ENCODE measurements at places on chromosomes 7 and 10.
A peak's percentile ranks its signal among the peaks of the same experiment; 100 is the strongest.

- no peak for DNase-seq
Observed at GRCh38 chr10:108443636-108444035, 1279.1 kb upstream of the SORCS1 start.

DNA sequence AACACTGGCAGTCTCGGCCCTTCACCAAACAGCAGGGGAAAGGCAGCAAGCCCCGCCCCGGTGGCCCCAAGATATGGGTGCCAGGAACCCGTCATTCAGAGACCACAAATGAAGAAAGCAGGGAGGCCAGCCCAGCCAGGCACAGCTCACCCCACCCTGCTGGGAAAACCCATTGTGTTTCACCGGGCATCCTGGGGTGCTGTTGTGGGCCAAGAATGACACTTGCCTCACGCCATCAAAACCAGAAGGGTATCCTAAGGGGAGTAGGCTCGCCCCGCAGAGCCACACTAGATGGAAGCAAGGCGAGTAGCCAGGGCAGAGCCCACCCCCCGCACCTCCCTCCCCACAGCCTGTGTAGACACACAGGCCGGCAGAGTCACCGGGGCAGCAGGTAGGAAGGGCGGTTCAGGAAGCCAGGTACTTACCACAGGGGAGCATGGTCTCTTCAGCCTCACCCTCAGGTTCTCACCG is 72.5 kb upstream of the KCNMA1 start:
- DNase-seq = no peak

GRCh38 chr10:79299397-79300241 is 47.6 kb upstream of the PPIF start:
- DNase-seq = no peak

- DNase-seq = peak; percentile 12
Observed at GRCh38 chr10:121753726-121754476, 155.7 kb upstream of the FGFR2 start.

GRCh38 chr7:81845744-81846241 is 75.9 kb upstream of the HGF start:
- no peak for DNase-seq

GRCh38 chr10:43295436-43295835 is 28.6 kb upstream of the RASGEF1A start:
- DNase-seq = no peak

- DNase-seq = peak; percentile 8
Observed at GRCh38 chr7:42843205-42843800, 68.6 kb downstream of the C7orf25 start.

DNA sequence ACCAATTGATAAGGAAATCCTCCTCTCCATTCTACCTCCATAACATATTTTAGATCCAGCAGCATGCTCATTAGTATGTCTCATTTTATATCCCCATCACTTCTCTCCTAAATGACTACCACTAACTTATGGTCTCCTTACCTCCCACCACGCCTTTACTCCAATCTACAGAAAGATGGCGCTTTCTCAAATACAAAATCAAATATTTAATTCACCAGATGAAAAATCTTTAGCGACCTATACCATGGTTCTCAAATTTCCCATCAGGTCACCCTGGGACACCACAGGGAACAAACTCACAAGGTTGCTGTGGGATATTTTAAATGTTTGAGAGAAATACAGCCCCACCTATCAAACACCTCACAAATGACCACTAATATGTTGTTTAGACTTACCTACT is 27.0 kb upstream of the EBLN1 start:
- no peak for DNase-seq

GRCh38 chr7:86961686-86962085 is 97.8 kb downstream of the ELAPOR2 start:
- DNase-seq = no peak

DNA sequence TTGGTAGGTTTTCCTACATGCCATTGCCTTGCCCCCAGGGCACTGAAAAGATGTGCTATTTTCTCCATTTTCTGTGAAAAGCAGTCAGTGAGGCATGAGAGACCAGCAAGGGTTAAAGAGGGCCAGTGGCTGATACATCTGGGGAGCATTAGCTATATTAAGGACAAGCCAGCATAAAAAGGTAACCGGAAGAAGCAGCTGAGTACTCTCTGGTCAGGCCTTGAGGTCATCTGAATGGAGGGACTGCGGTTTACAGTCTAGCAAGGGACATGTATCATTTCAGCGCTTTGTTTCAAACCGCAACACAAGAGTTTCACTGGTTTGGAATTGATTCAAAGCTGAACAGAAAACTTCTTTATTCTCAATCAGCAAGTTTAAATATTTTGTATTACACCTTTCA is 120.4 kb downstream of the EPDR1 start:
- DNase-seq = no peak

DNA sequence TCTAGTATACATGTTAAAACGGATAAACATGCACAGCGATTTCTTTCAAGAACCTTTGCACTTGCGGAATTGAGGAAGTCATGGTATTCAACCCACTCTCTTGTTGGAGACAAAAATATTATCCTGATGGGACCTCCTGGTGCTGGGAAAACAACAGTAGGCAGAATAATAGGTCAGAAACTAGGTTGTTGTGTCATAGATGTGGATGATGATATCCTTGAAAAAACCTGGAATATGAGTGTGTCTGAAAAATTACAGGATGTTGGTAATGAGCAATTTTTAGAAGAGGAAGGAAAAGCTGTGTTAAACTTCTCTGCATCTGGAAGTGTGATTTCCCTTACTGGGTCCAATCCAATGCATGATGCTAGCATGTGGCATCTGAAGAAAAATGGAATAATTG is 6.9 kb downstream of the THNSL1 start:
- DNase-seq = no peak

DNA sequence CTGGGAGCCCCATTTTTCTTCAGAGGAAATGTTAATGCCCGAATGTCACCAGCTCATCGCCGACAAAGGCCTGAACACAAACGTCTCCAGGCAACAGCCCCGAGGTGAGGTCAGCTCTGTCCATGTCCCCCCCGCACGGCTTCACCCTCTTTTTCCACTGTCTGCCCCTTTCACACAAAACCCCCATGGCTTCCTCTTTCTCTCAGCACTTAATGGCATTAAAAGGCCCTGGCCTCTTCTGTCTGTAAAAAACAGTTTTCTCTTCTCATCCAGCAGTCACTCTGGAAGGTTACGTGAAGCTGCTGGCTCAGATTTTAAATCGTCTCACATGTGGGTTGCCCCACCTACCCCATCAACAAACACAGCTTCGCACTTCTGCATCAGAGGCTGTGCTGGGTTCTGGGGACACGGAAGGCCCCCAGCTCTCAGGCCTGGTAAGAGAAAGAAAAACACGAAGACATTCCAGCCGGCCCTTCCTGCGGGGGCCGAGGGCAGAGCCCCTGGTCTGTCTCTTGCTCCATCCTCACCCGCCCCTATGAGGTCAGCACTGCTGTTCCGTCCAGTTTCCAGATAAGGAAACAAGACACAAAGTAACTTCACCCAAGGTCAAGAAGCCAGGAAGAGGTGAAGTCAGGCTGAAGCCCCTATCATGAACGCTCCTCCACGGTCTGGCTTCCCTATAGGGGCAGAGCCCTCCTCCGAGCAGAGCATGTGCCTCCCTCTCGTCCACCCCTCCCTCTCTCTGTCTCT is 91.1 kb upstream of the PDGFA start:
- no peak for DNase-seq

- no peak for DNase-seq
Observed at GRCh38 chr10:124730790-124731189, 13.4 kb downstream of the FAM53B start.

- DNase-seq = no peak
Observed at GRCh38 chr10:128242641-128243040, 116.4 kb upstream of the MKI67 start.

- DNase-seq = no peak
Observed at GRCh38 chr10:121975295-121976086, 474 bp upstream of the NSMCE4A start.

GRCh38 chr7:54837168-54837567 is 78.2 kb upstream of the SEC61G start:
- no peak for DNase-seq

DNA sequence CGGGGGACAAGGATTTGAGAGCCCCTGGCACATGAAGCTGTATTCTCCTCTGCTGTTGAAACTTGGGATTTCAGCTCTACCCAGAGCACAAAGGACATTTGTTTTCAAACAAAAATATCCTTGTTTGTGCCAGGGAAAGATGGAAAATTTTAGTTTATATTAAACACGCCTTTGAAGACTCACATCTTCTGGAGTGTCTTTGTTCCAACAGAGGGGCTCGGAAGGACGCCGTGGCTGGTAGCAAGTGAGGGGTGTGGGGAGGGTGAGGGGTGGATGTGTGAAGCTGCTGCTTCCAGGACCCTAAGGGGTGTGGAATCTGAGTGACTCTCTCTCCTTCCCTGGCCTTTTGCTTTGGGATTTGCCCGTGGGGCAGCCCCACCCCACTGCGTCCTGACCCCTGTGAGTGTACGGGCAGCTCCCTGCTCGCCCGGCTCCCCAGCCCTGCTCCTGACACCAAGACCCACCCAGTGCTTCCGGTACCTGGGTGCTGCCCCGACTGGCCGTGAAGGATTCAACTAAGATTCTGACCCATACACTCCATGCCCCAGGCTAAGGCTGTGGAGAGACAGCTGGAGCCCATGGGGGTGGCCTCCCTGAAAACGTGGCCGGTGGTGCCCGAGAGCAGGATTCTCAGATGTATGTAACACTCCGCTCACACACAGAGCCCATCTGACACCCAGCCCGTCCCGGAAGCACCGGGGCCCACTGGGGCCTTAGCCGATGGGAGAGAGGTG is 59.6 kb downstream of the ZRANB1 start:
- no peak for DNase-seq

DNA sequence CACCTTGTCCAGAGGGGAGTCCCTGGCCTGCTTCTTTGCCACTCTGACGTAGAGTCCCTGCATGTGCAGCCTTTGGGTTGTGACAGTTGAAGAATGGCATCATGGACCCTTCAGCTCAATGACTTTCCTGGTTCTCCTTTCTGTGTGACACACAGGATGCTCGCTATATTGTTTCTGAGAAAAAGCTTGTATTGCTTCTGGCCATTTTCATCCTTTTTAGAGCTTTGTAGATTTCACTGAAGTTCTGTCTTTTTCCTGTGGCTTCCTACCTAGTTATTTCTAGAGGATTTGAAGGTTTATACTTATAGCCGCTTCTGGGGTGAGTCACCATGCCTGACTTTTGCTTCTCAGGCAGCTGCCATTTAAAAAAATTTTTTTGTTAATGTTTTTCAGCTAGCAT is 27.0 kb downstream of the SND1 start:
- no peak for DNase-seq

- DNase-seq = no peak
Observed at GRCh38 chr7:150910996-150911422, 58.7 kb downstream of the AOC1 start.

DNA sequence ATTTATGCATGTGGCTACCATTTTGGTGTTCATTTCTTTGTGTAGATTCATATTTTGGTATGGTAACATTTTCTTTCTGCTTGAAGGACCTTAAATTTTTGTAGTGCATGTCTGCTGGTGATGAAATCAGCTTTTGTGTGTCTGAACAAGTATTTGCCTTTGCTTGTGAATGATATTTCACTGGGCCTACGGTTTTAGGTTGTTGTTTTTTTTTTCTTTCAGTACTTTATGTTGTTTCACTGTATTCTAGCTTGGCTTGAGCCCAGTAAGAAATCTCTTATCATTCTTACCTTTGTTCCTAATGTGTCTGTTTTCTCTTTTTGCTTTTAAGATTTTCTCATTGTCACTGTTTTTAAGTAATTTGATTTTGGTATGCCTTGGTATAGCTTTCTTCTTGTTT is 31.9 kb downstream of the SAMD8 start:
- DNase-seq = no peak

Measured in stimulated activated CD4-positive, alpha-beta T cell treated with anti-CD3 and anti-CD28 coated beads, Interleukin-4, amount 100 ng/mL, for 24 hours (primary cell).